ENCODE measurements at places on chromosomes 6 and 20.
A peak's percentile ranks its signal among the peaks of the same experiment; 100 is the strongest.

- DNase-seq: peak; percentile 4
These were observed 252.8 kb downstream of the CDH26 start for GRCh38 chr20:60210779-60211617.

DNA sequence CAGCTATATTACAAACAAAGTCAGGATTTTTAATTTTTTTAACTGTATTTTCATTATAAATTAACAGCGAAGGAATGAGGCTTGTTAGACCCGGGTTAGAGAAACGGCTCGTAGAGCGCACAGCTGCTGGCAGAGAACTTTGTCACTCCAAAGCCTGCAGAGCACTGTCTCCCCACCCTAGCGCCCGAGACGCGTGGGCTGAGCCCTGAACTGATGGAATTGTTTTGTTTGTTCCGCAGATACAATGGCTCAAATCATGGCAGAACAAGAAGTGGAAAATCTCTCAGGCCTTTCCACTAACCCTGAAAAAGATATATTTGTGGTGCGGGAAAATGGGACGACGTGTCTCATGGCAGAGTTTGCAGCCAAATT, 810 bp downstream of the LAMP5 start:
- DNase-seq: no peak

GRCh38 chr6:51513891-51514747, 573.3 kb downstream of the PKHD1 start:
- no peak for DNase-seq

DNA sequence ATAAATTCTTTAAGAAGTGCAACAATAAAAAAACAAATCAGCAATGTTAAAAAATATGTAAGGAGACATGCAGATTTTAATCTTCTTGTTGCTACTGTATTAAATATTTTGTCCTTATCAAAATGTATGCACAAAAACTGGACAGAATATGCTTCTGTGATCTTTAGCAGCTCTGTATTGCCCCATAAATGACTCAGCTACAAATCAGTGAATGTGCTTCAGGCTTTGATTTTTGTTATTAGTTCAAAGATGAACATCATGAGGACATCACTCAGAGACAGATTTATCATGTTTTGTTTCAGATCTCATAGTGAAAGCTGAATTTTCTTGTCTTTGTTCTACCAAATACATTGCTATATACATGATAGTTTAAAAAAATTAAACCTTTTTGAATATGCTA, 312.4 kb downstream of the GRIK2 start:
- no peak for DNase-seq

GRCh38 chr6:158856261-158856660, 37.1 kb upstream of the EZR start:
- DNase-seq: no peak

DNA sequence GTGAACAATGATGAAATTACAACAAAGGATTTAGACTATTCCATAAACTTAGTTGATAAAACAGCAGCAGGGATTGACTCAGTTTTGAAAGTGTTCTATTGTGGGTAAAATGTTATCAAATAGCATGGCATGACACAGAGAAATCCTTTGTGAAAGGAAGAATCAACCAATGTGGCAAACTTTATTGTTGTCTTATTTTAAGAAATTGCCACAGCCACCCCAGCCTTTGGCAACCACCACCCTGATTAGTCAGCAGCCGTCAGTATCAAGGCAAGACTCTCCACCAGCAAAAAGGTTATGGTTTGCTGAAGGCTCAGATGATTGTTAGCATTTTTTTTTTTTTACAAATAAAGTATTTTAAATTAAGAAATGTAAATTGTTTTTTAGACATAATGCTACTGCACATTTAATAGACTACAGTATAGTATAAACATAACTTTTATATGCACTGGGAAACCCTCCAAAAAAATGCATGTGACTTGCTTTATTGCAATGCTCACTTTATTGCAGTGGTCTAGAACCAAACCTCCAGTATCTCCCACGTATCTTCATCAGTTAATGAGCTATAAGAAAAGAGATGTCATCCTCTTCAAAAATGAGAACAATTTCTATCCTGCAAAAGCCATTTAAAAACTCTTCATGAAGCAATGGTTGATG, 162.7 kb downstream of the SOBP start:
- no peak for DNase-seq

DNA sequence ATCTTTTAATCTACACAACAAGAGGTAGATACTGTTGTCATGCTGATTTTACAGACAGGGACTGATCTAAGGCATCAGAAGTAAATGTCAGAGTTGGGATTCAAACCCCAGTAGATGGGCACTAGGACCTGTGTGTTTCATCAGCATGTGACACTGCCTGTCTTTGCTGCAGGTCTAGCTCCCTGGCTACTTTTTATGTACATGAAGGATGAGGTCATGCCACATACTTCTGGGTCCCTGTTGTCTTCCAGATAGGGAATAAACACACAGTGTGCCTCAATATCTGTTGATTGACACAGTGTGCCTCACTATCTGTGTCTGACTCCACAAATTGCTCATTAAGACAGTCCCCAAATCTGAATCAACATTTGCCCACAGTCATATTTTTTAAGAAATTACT, 106.9 kb downstream of the TFAP2B start:
- no peak for DNase-seq

DNA sequence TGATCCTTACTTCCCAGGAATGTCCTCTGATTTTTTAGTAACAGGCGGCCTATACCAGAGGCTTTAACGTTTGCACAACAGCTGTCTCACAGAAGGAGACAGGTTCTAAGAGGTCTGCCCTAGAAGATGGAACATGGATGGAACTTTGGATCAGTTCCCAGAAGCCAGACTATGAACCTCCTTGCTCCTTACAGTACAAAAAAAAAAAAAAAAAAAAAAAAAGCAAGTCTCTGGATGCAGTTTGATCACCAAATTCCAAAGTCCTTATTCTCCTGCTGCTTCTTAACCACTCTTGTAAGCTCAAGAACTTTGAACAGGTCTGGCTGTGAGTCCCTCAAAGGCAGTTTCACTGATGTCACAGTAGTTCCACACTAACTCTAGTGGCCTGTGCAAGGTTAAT, 2.0 kb upstream of the TRMT11 start:
- DNase-seq: no peak

DNA sequence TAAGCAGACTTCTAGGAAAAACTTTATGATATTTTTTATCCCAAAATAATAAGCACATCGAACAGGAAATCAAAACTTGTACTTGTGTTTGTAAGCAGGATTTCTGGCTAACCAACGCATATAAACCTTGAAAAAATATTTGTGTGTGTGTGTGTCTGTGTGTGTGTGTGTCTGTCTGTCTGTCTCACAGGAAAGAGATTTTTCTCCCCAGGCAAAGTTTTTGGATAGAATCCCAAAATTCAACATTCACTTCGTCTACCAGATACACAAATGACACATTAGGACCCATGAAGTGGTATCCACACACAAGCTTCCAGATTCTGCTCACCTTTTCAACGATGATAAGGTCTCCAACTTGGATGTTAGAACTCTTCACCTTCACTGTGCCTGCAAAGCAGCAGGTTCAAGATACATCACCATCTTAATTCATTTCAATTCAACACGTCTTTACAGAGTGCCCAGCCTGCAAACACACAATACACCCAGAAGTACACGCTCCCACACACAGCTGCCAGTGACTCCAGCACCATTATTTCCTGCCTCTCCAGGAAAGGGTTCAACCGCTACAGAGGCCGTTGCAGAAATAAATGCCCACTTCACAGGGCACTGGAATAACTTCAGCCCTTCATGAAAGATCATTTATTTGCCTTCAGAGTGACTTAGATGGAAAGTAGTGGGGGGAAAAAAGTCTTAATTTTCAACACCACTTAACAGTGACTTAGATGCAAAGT, 70.9 kb downstream of the ATP9A start:
- no peak for DNase-seq

DNA sequence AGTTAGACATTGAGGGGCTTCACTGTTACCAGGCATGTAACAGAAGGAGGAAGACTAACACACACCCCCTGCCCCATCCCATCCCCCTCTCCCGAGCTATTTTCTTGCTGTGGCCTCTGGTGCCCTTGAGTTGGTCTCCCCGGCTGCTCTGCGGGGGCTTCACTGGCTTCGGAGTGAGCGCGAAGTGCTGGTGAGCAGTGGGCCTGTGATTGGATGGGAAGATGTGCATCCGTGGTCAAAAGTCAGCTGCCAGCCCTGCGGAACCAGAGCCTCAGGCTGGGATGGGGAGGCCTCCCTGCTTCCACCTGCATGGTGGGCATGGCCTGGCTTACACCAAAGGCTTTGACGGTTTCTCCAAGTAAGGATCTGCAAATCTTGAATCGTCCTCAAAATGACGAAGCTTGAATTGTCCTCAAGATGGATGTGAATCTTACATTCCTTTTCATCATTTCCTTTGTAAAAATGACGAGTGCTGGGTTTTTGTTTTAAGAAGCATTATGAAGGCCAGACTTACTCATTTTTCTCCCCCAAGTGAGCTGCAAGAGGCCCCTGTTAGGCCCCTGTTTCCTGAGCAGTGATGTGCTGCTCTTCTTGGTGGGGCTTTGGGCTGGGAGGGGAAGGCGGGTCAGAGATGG, 23.7 kb downstream of the SPATA2 start:
- no peak for DNase-seq

DNA sequence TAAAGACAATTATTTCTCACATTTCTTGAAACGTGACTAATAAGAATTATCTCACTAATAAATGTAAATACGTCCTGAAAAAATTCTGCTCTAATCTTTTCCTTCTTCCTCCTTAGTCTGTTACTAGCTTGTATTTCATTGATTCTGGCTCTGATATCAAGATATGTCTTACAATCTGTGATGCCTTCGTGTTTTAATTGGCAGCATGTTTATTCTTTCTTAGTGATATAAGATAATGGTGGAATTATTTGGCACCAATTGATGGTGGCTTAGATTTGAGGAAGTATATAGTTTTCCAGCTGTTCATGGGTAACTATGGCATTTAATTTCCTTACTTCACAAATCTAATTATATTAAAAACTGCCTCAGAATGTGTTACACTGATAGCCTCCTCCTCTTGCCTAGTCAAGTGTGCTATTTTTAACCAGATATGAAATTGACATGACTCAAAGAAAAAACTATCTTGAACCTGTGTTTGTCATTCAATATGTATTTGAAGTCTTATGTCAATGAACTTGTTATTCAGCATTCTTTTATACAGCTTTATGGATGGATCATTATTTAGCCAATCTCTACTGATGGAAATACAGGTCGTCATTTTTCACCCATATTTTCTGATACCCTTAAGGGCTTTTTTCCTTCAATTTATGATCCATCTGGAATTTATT, 5.3 kb downstream of the CCNC start:
- DNase-seq: no peak

DNA sequence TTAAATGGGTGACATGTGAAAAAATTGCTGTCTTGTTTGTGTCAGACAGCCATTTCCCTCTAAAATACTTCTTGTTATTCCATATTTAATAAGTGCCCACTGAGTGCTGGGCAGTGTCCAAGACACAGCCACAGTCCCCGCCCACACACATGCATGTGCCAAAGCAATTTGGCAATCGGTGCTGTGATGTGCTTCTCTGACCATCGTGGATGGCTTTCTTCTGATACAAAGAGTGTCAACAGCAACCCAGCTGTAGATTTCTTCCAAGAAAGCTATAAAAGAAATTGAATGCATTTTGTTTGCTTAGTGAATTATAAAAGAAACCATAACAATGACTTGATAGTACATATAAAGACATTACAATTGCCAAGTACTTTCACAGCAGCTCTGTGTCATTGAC, 140.5 kb upstream of the ATXN1 start:
- DNase-seq: peak; percentile 53

GRCh38 chr6:11007715-11008608, 36.1 kb downstream of the ELOVL2 start:
- no peak for DNase-seq

DNA sequence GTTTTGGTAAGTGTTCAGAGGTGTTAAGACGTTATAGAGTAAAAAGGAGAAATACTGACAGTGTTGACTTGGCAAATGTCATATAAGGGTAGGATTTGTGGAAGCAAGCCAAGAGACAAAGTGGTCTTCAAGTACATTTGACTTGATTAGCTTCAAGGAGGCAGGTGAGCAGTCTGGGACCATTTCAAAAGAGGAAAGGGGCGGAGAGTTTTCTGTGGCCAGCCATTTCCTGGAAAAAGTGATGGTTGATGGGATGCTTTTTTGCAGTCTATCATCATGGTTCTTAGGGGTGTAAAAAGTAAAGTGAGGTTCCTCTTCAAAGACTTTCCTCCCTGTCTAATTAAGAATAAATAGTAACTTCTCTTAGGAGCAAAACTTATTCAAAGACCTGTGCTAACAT, 28.7 kb downstream of the FKBP1A start:
- DNase-seq: no peak

DNA sequence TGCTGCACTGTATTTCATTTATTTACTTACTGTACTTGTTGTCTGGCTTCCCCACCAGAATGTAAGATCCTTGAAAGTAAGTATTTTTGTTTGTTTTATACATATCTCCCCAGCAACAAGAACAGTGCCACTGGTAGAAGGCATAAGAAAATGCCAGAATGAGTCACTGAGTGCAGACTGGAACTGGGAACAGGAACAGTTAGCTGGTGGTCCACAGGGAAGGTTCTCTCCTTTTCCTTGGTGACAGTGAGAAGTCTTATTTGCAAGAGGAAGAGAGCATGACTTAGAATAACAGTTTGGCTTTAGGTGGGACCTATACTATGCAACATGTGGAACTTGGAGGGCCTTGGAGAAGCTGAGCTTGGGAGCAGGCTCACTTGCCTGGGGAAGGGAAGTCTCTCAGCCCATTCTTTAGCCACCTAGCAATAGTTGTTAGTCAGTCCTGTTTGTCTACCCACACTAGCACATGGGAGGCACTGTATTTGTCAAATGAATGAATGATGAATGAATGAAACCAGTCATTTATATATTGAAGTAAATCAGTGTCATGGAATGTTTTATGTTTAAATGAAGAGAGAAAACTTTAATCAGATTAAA, 203.5 kb downstream of the KCNQ5 start:
- DNase-seq: peak; percentile 22

- DNase-seq: no peak
These were observed 118.3 kb upstream of the HEY2 start for GRCh38 chr6:125631165-125631564.

DNA sequence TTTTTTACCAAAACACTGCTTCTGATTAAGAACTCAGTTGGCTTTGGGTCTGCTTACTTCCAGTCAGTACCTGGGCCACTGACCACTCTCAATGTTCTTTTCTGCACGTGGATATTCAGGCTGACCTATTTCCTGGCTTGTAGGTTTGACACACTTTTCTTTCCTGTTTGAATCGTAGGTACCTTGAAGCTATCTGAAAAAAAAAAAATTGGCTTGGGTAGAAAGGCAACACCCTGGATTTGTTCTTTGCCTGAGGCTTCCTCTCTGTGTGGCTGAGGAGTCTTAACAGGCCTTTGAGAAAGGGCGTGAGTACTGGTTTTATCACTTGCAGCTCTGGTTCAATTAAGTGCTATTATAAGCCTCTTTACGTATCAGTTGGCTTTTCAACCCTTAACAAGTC, 60.6 kb upstream of the IL20RA start:
- DNase-seq: no peak

DNA sequence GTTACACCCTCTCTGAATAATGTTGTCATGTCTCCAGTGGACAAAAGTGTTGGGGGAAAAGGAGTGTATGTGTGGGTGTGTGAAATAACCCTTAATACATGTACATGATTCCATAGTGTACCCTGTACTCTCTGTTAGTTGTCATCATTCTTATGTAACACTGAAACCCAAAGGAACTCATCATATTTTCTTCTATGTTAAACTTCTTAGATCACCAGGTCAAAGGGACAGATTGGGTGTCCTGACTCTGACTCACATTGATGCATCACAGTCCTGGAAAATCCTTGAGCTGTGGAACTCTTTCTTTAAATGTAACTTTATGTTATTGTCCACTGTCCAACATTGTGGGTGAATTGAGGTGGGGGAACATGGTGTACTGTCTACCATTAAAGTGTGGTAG, 350.5 kb downstream of the DHX35 start:
- DNase-seq: no peak

GRCh38 chr6:77326029-77326428, 137.3 kb downstream of the HTR1B start:
- no peak for DNase-seq
